ENCODE measurements at places on chromosomes 3 and 15.

DNA sequence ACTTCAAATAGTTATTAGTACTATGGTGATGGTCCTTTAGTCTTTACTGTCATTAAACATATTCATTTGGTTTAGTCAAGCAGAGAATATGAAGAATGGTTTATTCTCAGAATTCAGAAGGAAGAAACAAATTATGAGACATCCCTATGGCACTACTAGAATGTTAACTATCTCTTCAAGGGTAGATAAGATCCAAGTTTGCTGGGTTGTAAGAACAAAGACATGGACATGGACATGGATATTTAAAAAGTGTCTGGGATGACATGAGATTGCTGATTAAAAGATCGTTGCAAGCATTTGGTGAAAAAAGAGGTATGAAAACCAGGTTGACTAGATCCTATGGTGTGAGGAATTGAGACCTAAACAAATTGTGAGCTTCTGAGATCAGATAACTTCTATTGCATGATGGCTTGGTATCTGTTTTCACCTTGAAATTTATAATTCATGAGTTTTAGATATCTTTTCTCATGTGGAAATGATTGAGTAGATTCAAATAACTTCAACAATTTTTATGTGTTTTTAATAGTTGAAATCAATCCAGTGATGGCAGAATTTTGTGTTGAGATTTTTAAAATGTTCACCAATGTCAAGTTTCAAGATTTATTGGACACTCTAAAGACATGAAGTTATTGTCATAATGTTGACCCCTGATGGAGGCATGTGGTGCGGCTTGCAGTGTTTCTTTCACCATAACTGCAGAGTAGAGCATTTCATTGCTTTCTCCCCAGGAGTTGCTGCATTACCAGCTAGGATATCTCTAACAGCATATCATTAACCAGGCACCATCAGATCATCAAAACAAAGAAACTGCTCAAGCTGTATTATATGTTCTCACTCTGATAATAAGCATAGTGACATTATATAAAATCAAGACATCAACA, 72.6 kb downstream of the NAALADL2 start:
- DNase-seq: peak; percentile 21

DNA sequence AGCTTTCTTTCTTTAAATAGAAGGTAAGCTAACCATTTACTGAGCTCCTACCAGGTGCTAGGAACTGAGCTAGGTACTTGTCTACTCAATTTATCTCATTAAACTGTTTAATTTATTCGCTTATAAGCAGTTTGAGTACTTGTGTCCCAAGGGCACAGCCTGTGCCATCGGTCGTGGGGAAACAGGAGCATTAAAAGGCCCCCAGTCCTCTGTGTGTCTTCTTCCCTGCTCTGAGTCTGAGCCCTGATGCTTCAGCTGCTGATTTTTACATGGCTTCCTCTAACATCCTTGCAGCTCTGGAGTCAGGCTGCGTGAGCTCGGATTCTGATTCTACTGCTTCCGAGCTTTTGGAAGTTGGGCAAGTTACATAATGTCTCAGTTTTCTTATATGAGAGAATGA, 239.5 kb downstream of the EDEM1 start:
- DNase-seq: no peak

- no peak for DNase-seq
Measured at GRCh38 chr3:83251490-83251889, 1490.0 kb upstream of the GBE1 start.

- no peak for DNase-seq
Measured at GRCh38 chr15:92891533-92892200, 8.5 kb upstream of the CHD2 start.

DNA sequence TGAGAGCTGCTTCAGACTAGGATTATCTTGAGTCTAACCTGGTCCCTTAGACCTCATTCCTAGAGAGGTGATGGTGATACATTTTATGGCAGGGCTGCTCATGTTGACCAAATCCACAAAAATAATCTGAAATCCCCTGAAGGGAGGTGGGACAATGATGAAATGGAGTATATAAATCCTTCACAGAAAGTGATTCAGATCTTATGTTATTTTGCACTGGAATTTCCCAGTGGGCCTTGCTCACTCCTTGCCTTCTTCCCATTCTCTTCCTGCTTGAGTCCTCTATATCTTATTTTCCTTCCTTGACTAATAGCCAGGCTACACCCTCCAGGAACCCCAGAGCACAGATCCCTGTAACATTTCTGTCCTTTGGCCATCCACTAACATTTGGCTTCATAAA, 10.4 kb upstream of the TMEM202 start:
- DNase-seq: no peak

- no peak for DNase-seq
Measured at GRCh38 chr15:73948982-73949381, 22.7 kb downstream of the LOXL1 start.

GRCh38 chr3:31241533-31241932, 291.2 kb upstream of the STT3B start:
- no peak for DNase-seq

DNA sequence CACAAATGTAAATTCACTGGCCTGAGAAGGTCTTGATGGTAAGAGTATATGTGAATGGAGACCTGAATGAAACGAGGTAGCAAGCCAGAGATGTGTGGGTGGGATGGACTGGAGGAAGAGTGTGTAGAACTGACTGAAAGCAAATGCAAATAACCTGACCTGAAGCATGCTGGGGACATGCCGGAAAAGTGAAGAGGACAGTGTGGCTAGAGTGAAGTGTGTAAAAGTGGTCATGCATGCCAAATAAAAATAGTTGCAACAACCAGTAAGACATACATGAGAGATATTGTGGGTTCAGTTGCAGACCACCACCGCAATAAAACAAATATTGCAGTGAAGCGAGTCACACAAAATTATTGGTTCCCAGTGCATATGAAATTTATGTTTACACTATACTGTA, 82.3 kb downstream of the LPP start:
- DNase-seq: no peak

GRCh38 chr3:39150148-39150802, 3.1 kb downstream of the CSRNP1 start:
- no peak for DNase-seq

DNA sequence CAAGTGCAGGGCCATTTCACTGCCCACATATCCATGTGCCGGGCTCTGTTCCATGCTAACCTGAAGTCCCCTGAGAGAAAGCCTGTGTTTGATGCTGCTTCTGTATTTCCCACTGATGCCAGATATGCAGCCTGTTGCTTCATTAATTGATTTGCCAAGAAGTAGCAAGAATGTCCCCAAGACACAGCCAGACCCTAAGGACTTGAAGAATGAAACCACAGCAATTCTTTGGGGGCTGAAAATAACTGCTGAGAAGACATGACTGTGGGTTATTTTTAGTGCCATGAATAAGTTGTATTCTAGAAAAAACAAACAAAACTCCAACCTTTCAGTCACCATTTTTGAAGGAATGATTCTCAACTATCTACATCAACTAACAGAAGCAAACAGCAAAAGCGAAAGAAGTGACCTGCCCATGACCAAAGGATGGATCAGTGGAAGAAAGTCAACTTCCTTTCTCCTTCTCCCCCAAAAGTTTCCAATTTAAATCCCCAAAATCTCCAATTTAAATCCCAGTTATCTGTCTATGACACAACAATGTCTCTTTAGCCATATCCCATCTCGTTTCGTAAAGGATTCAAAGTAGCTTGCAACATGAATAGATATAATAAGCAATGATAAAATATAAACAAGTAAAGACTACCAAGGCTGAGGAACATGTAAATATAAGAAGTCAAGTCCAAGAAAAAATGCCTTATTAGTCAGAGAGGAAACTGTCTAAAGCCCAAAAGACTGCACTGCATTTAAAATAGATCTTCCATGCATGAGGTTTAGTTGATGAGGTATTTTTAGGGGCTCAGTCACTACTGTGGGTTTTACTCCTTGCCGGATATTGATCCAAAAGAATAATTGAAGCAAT, 226.8 kb downstream of the DTWD1 start:
- no peak for DNase-seq

DNA sequence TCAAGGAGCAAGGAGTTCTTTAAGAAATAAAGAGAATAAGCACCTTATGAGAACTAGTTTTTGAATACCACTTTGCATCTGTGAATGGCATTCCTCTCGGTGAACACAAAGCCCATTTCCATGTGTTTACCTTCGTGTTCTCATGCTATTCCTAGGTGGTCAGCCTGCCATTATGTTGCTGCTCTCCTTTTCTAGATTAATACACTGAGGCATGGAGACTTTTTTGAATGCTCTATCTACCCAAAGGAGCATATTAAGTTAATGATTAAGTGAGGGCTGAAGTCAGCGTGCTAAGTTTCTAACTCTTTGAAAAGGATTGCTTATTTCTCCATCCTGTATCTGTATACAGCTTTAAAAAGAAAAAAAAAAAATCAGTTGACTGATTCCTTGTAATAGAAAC, 394.5 kb downstream of the MECOM start:
- DNase-seq: no peak

DNA sequence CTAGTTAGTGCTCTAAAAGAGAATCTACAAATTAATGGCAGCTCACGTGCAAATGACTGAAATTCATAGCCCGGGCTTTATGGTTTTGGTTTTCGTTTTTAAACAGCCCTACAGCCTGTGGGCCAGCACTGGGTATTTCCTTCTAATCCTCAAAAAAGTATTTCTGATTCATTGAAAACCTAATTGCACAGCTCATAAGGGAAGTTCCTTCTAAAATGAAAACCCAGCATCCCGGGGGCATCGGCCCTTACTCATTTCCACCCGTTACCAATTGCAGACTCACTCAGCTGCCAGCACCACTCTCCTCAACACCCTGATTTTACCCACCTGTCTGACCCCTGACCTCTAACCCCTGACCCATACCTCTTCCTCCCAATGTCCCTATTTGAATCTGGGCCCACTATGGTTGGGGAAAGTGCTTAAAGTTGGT, 59.5 kb upstream of the ZNF148 start:
- no peak for DNase-seq

DNA sequence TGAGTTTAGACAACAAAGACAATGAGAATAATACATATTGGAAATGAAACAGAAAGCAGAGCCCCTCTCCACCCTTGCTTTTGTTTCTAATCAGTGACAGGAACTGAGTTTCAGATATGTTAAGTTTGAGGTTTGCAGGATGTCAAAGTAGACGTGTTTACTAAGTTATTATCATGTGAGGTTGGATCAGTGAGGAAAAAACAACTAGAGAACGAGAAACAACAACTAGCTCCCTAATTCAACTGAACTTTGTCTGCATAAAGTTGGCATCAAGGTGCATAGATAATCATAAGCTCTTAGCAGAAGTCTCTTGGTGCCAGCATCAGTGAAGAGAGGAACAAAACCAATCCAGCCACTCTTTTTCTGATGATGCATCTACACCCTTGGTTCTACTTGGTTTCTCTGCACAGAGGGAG, 491.1 kb upstream of the NR2F2 start:
- no peak for DNase-seq

DNA sequence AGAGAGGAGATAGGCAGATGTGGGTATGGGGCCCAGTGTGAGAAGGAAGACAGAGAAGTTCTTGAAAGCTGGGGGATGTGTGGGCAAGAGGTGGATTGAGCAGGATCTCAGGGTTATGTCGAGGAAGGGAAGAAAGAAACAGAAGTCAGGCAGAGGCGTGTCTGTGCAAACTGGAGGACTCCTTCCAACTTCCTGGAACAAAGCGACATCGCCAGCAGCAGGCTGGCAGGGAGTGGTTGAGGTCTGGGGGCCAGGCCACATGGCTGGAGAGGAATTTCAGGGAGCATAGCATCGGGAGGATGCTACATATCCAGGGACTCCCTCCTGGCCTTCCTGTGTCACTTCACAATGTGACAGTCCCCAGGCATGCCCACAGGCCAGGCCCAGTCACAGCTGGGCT, 42.9 kb upstream of the MYZAP start:
- DNase-seq: no peak

DNA sequence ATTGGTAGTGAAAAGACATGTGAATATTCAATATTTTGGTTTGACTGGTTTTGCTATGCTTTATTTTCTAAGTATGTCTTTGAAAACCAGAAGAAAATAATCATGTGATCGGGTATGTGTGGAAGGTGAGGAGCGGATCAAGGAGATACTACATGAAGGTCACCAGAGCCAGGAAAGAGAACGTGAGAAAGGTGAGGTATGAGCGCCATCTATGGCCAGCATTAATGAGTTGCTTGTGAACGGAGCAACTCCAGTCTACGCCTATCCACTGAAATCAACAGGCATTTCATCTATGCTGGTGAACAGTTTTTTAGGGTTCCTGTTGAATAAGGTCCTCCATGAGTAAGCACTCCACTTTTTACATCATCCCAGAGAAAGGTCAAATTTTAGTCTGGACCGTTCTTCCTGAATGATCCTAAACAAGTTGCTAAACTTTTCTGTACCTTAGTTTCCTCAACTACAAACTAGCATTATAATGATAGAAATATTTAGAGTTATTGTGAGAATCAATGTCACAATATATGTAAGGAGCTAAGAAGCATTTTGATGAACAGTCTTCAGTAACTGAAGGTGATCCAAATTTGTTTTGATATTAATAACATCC, 1435.2 kb upstream of the CADM2 start:
- DNase-seq: no peak

Measured in NCI-H2081 treated with DMSO at 0.1 percent for 48 hours (cell line).